ENCODE measurements at places on chromosomes 3 and 15.

- DNase-seq, result no peak
These were observed 36.7 kb upstream of the SECISBP2L start for GRCh38 chr15:49082960-49083359.

DNA sequence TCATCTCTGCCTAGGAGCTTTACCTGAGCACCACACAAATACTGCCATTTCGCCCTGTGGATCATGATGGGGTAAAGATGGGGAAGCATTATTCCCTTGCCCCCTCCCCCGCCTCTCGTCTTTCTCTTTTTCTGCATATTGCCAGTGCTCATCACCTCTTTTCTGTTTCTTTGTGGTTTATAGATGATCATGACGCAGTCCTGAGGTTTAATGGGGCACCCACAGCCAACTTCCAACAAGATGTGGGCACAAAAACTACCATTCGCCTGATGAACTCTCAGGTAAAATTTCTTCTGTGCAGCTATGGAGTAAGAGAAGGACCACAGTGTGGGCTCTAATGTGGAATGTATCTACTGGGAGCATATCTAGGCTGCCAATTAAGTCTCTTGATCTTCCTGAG is 88.2 kb downstream of the RPL39L start:
- DNase-seq, result no peak

GRCh38 chr3:16102905-16103364 is 71.5 kb upstream of the GALNT15 start:
- peak; percentile 25 for DNase-seq

GRCh38 chr15:29736012-29736743 is 86.1 kb downstream of the TJP1 start:
- no peak for DNase-seq

GRCh38 chr15:88985547-88986393 is 72.6 kb upstream of the MFGE8 start:
- no peak for DNase-seq

- no peak for DNase-seq
These were observed 40.6 kb downstream of the FAIM start for GRCh38 chr3:138649134-138649533.

DNA sequence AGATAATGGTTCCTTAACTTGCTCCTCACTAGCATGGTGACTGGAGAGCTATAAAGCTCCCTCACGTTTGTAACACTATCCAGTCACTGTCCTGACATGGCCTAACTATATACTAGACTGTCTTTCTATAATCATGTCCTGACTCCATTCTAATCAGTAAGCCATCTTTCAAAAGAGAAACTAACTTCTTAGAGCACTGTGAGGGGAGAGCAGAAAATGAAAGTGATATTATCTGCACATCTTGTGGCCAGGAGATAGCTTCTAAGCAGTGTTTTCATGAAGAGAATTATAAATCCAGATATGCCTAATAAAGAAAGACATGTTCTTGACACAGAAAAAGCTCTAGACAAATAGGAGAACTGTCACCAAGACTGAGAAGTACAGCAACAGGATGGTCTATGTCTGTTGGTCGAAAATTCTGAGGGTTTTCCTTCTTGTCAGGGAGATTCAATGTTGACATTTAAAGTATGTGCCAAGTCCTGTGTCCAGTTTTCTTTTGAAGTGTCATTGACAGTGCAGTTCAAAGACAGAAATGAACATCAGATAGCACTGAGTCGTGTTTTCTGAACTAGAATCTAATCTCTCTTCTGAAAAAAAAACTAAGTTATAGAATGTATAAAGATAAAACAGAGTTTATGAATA is 230.6 kb upstream of the PEX5L start:
- no peak for DNase-seq
